ENCODE measurements at places on chromosomes 6 and 20. TPM values are rescaled to one million over a fixed set of nuclear protein-coding genes. Genes with fewer than 3 reads are reported as not detected.

The PRRT1 gene
- polyA plus RNA-seq, result 0.27 TPM

The CLVS2 gene
- not detected for polyA plus RNA-seq

The PGC gene
- polyA plus RNA-seq, result not detected

The GPX5 gene
- not detected for polyA plus RNA-seq

The MYLK4 gene
- 0.22 TPM for polyA plus RNA-seq

The HAO1 gene
- not detected for polyA plus RNA-seq

The KCNK15 gene
- not detected for polyA plus RNA-seq

The MLIP gene
- not detected for polyA plus RNA-seq

The CAPN11 gene
- polyA plus RNA-seq, result 0.04 TPM

The MROH8 gene
- 2.5 TPM for polyA plus RNA-seq

The CCDC170 gene
- polyA plus RNA-seq, result 1.9 TPM

The RIMS1 gene
- polyA plus RNA-seq, result 0.91 TPM

The NKX2-2 gene
- polyA plus RNA-seq, result not detected

The SNAI1 gene
- polyA plus RNA-seq, result 3.5 TPM

The ZNF311 gene
- polyA plus RNA-seq, result 0.63 TPM

The LIME1 gene
- 1.5 TPM for polyA plus RNA-seq

The C6orf163 gene
- 0.57 TPM for polyA plus RNA-seq

The GUCA1A gene
- 1.9 TPM for polyA plus RNA-seq

The MYBL2 gene
- polyA plus RNA-seq, result 1.7 TPM

The TRDN gene
- polyA plus RNA-seq, result not detected

The NELFE gene
- 51.4 TPM for polyA plus RNA-seq

The SPDEF gene
- polyA plus RNA-seq, result not detected

The OR2H1 gene
- polyA plus RNA-seq, result not detected

The CST2 gene
- polyA plus RNA-seq, result not detected

The EYS gene
- not detected for polyA plus RNA-seq

The HLA-DRA gene
- not detected for polyA plus RNA-seq

The GPLD1 gene
- 0.04 TPM for polyA plus RNA-seq

The TRIM15 gene
- not detected for polyA plus RNA-seq

The PTCHD4 gene
- polyA plus RNA-seq, result 2.3 TPM

The GLP1R gene
- not detected for polyA plus RNA-seq

The HLA-DMA gene
- 8.2 TPM for polyA plus RNA-seq

The CD109 gene
- 31.2 TPM for polyA plus RNA-seq

The GTSF1L gene
- polyA plus RNA-seq, result not detected

The CCHCR1 gene
- 10.4 TPM for polyA plus RNA-seq

The HFE gene
- 19.5 TPM for polyA plus RNA-seq

The CST9L gene
- polyA plus RNA-seq, result not detected

The TRIM10 gene
- polyA plus RNA-seq, result not detected
